Stimulated activated CD4-positive, alpha-beta T cell treated with anti-CD3 and anti-CD28 coated beads, Interleukin-1b, Interleukin-23, amount 100 ng/mL, for 48 hours (primary cell): ENCODE measurements at places on chromosomes 11 and 22.

GRCh38 chr11:90493379-90493778 lies 270.5 kb upstream of the CHORDC1 start:
- no peak for DNase-seq

GRCh38 chr11:122747351-122747781 lies 90.9 kb upstream of the CRTAM start:
- DNase-seq, result no peak

DNA sequence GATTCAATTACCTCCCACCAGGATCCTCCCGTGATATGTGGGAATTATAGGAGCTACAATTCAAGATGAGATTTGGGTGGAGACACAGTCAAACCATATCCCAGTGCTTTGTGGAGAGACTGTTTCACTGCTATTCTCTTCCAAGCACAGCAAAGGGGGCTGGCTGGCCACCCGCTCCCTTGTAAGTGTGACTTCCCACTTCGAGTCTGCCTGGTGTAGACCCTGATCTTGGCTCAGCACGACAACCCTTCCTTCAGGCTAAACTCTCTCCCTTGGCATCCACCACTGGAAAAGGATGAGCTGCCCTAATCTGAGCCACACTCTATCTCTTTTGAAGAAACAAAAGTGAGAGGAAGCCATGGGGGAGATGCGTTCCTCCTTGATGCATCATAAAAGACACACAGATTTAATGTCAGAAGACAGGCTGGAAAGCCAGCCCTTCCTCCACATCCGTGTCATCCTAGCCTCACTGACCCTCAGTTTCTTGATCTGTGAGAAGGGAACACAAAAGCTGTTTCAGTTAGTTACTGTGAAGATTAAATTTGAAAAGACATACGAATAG lies 64.7 kb upstream of the CDON start:
- no peak for DNase-seq

DNA sequence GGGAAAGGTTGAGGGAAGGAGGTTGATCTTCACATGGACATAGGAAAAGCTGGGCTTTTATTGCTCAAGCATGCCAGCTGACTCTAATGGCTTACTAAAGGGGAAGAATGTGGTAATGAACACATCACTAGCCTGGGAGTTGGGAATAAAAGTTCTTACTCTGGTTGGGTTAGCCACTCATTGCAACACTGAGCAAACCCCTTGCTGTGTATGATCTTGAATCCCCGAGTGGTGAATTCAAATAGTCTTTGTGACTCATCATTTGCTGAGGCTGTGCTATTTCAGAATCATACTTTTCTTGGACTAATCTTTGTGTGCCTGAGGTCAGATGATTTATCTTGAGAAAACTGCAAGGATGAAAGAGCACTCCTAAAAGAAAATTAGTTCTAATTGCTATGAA lies 304.1 kb upstream of the ANO5 start:
- DNase-seq, result no peak

DNA sequence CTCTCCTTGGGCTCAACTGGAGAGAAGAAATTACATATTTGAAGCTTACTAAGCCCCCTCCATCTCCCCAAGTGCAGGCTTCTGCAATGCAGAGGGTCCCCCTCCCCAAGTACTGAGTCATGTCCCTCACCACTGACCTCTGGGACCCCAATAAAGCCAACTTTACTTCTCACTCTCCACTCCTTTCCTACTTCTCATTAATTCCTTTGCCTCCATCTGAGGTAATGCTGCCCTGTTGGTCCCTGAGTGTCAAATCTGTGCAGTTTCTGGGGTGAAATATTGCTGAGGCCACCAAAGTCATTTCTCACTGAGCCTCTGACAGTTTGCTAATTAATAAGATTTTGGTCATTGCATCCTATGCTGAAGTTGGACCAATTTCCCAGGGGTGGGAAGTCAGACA lies 101.6 kb downstream of the NELL1 start:
- no peak for DNase-seq

GRCh38 chr11:45082744-45083543 lies 63.5 kb upstream of the PRDM11 start:
- DNase-seq, result no peak

DNA sequence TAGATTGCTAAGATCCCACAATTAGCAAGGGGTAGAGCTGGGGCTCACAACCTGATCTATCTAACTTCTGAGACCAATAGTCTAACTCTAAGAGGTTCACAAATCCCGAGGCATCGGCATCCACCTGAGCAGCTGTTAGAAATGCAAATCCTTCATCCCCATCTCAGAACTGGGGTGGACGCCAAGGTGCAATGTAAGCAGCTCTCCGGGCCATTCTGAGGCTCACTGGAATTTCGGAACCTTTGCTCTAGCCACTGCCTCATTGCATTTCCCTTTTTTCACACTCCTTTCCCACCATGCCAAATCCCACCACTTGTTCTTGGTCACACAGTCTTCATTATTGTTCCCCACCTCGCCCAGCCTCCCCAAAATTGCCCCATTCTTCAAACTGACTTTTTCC lies 29.8 kb downstream of the MAML2 start:
- DNase-seq, result no peak

DNA sequence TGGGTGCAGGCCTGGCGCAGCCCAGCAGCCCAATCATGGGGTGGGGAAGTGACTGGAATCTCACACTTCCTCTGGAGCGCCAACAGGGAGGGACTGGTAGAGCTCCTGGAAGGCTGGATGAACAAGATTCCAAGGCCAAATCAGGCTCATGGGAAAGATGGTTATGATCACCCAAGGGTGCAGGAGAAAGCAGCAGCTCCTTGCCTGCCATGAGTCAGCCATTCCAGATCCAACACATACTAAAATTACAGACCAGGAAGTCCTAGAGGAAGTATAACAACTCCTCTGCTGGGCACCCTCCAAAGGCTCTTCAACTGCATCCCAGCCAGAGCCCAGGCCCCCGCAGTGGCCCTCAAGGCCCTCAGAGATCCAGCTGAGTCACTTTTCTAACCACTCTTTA lies 427.3 kb downstream of the TENM4 start:
- no peak for DNase-seq

- no peak for DNase-seq
Observed at GRCh38 chr11:130897262-130898182, 18.8 kb downstream of the SNX19 start.

- no peak for DNase-seq
Observed at GRCh38 chr11:131710511-131710910, 340.1 kb downstream of the NTM start.

DNA sequence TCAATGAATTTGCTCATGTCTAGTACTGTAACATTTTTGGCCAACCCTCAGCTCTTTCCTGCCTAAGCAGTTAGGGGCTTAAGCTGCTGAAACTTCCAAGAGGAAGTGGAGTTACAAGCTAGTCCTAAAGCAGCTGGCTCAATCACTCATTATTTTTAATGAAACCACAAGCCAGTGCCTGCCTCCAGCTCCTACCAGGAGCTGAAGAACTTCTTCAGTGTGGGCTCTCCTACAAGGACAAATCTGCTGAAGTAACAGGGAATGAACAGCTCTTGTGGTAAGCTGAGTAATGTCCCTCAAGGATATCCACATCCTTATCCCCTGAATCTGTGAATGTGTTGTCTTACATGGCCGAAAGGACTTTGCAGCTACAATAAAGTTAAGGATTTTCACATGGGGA lies 112.5 kb downstream of the BBOX1 start:
- DNase-seq, result no peak

DNA sequence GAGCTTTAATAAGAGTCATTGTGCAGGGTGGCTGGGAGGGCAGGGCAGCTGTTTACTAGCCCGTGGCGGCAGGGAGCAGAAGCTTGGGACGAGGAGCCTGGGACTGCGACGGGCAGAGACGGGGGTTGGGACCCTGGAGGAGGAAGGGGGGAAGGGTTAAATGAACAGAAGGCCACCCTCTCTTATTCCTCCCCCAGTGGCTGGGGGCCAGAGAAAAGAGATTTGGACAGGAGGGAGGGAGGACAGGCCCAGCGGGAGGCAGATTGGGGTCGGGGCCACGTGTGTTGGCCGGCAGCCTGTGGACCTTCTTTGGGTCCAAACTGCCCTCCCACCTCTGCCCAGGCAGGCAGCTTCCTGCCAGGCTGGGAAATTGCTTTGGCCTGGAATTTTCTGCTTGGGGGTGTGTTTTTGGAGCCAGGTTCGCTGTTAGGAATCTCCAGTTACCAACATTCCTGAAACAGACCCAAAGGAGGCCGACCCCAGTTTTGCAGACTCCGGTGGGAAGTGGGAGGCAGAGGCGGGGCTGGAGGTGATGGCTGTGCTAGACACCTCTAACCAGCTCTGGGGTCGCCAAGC lies 50.2 kb downstream of the APOL3 start:
- no peak for DNase-seq

GRCh38 chr22:50739894-50740293 lies 1.9 kb downstream of the ACR start:
- DNase-seq, result no peak

- DNase-seq, result no peak
Observed at GRCh38 chr11:46676436-46677158, 23.8 kb downstream of the ARHGAP1 start.

- DNase-seq, result no peak
Observed at GRCh38 chr11:24615451-24616160, 118.8 kb downstream of the LUZP2 start.

- no peak for DNase-seq
Observed at GRCh38 chr22:48897645-48898370, 929.9 kb downstream of the BRD1 start.

DNA sequence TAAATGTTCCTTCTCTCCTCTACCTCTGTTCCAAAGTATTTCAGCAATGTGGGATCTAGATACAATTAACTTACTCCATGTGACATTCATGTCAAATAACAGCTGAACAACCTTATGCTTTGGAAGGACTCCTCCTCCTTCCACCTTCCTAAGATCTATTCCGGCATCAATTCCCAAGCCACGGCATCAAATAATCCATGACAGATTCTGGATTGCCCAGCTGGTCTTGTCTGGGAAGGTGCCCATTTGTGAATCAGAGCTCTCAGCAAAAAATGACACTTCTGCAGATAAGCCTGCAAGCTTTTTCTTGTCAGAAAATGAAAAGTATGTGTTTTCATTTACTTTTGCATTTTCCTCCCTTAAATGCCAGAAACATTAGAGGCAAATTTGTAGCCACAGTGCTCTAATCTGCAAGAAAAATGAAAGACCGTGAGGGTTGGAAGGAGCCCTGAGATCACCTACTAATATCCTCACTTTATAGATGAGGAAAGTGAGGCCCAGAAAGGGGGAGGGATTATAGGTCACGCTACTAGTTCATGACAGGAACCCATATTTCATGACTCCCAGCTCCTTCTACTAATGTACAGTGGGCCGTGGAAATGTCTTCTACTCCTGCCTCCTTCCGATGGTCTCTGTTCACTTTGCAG lies 124.0 kb downstream of the ME3 start:
- no peak for DNase-seq

- no peak for DNase-seq
Observed at GRCh38 chr11:77347948-77348347, 46.5 kb upstream of the GDPD4 start.

GRCh38 chr11:11220786-11221185 lies 132.3 kb downstream of the CSNK2A3 start:
- DNase-seq, result no peak

GRCh38 chr11:130121445-130121978 lies 38.1 kb upstream of the ST14 start:
- peak; percentile 37 for DNase-seq

DNA sequence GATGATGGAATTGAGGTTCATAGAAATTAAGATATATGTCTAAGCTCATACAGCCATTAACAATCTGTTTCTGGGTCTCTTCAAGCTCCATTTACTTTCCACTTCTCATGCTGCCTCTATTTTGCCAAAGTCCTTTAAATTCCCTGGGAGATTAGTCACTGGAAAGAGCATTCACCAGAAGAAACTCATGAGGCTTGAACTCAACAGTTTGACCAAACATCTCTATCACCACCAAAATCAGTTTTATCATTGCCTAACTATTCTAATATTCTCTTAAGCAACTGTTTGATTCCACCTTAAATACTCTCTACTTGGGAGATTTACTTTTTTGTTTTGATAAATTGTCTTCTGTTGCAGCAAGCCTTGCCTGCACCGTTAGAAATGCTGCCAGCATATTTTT lies 881.3 kb downstream of the KCNA4 start:
- DNase-seq, result no peak

GRCh38 chr11:87423161-87423560 lies 385.4 kb downstream of the TMEM135 start:
- DNase-seq, result no peak

DNA sequence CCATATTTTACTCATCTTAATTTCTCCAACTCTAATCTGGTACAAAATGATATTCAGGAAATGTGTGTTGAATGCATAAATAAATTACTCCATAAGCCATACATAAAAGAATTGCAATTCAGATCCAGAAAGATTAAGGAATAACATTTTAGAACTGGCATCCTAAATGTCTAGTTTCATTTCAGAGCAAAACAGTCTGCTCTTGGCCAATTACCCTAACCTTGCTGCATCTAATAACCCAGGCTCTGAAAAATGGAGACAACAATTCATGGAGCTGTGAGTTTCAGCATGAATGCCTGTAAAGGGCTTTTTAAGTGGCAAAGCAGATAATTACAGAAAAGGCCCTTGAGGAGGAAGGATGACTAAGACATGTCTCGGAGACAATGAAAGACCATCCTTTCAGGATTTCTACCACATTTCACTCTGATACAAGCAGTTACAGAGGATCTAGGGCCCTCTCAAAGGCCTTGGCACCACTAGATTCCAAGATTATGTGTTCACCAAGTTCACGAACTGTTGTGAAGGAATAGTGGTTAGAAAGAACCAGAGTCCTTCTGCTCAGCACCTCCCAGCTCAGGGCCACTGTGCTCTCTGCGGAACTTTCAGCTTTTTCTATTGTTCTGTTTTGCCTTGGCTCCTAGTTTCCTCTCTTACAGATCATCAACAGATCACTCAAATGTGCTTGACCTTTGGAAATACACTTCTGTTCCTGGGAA lies 157.6 kb upstream of the BLID start:
- no peak for DNase-seq

DNA sequence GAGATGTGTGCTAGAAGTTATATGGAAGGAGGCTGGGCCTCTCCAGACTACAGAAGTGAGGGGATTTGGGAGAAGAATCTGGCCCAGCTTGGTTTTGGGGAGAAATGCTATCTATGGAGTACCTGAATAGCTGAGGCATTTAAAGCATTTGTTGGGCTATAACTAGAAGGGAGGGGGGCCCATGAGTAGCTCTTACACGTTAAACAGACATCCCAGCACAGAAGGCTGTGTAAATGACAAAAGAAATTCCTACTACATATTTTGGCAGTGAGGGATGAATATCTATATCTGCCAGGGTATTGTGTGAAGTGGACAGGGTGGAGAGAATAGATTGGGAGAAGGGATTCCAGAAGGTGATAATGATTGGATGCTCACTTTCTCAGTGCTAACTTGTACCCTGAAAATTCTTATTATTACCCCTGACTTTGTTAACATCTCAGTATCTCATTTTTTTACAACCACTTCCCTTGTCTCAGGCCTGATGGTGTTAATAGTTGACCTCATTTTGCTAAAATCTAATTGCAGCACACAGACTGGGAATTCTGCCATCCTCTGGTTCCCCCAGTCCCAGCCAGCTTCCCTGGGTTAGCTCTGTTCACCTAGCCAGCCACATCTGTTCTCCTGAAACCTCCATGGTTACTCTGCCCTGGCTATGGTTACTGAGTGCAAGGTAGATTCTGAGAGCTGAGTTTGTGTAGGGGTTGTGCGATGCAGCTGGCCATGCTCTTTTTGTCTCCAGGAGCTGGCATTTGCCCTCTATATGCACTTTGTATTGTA lies 28.8 kb upstream of the RRM1 start:
- no peak for DNase-seq
